ENCODE measurements at places on chromosomes 2 and 18.

- no peak for DNase-seq
Measured at GRCh38 chr2:236179236-236180075, 11.3 kb upstream of the GBX2 start.

DNA sequence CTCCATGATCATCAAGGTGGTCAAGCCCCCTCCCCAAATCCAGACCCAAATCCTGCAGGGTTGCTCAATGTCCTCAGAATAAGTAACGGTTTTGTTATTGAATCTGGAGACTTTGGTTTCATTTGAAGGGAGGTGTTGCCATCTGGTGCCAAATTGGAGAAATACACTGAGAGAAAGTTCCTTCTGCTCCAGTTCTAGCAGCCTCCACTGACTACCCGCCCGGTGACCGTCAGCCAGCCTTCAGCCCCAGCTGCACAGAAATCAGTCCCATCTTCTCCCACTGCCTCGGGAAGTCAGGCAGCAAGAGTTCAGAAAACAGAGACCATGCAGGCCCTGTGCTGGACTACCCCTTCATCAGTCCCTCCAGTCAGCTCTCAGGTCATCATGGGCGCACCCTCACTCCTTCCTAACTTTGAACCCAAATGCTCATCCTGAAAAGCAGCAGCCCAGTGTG lies 38.7 kb downstream of the PKDCC start:
- peak; percentile 61 for DNase-seq

DNA sequence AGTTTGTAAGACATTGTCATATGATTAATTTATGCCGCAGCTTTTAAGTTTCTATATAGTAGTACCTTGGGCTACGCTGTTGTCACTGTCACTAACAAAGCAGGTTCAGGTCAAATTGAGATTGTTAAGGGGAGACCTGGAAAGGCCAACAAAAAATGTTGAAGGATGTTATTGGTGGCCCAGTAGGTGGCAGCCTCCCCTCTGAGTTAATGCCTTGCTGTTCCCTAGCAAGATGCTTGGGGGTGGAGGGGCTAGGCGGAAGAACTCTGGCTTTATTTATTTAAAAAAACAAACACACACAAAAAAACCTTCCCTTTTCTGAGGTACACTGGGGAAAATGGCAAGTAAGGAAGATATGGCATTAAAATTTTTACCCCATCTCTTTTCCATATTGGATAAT lies 128.3 kb upstream of the ATP5MC3 start:
- no peak for DNase-seq

- no peak for DNase-seq
Measured at GRCh38 chr2:236977063-236977851, 108.4 kb upstream of the COPS8 start.

- DNase-seq: no peak
Measured at GRCh38 chr2:112153179-112153490, 14.9 kb downstream of the FBLN7 start.

GRCh38 chr18:9419956-9420631 lies 55.2 kb upstream of the RALBP1 start:
- no peak for DNase-seq

DNA sequence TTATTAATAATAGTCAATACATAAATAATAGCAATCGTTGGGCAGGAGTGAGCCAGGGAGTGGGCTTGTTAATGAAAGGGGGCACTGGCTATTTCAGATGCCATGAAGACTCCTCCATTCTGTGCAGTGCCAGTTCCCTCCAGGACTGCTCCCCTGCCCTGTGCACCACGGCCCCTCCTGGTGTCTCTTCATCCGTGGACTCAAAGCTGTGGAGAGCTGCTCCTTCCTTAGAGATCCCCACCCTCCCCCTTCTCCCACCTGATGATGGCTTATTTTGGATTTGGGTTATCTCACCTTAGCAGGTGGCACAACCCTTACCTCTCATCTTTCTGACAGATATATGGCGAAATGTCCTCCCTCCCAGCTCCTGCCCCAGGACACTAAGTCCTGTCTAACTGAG lies 3.1 kb upstream of the CELF4 start:
- DNase-seq: no peak

GRCh38 chr18:23943903-23944624 lies 70.5 kb upstream of the TTC39C start:
- DNase-seq: peak; percentile 4

DNA sequence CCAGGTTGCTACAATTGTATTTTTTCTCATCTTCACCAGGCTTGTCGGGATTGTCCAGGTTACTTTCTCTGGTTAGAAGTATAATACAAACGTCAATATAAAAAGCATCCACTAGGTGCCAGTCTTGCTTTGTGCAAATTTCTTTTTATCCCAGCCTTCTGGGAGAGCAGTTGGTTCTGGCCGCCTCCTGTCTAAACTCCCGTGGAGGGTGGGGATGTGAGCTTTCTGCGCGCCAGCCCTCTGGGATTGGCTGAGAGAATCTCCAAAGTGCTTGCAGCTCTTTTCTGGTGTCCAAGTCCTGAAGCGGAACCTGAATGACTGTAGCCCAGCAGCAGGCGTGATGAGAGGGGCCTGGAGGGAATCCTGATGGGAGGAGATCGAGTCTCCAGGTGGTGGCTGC lies 22.4 kb upstream of the TOGARAM2 start:
- peak; percentile 78 for DNase-seq

- DNase-seq: no peak
Measured at GRCh38 chr2:26000561-26001082, 18.3 kb upstream of the KIF3C start.

GRCh38 chr18:9612215-9612830 lies 2.0 kb downstream of the PPP4R1 start:
- peak; percentile 12 for DNase-seq

DNA sequence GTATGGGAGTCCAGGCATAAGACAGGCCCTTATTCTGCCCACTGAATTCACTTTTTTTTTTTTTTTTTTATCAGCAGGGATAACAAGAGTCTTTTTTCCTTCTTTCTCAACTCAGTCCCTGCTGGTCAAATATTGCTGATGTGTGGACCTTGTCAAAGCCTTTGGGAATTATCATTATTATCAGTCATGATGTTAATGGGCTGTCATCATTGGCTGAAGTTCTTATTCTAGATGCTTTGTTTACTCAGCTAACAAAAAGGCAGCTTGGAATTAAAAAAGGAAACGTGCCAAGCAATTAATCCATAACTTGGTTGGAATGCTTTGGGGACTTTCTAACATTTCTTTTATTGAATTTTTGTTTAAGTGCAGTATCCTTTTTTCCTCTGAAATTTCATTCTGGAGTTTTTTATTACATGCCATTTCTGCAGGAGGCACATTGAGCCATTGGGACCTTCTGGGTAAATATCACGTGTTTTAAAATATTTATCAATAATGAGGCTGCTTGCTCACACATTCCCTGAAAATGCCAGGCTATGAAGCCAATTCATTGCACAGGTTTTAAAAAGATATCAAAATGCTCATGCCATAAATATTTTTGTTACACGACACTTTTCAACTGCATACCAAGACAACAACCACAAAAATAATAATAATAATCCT lies 246.3 kb downstream of the TXNL1 start:
- DNase-seq: no peak

- DNase-seq: no peak
Measured at GRCh38 chr2:195967336-195967735, 101.3 kb downstream of the DNAH7 start.

GRCh38 chr18:58363767-58364540 lies 264.9 kb downstream of the ALPK2 start:
- DNase-seq: no peak

DNA sequence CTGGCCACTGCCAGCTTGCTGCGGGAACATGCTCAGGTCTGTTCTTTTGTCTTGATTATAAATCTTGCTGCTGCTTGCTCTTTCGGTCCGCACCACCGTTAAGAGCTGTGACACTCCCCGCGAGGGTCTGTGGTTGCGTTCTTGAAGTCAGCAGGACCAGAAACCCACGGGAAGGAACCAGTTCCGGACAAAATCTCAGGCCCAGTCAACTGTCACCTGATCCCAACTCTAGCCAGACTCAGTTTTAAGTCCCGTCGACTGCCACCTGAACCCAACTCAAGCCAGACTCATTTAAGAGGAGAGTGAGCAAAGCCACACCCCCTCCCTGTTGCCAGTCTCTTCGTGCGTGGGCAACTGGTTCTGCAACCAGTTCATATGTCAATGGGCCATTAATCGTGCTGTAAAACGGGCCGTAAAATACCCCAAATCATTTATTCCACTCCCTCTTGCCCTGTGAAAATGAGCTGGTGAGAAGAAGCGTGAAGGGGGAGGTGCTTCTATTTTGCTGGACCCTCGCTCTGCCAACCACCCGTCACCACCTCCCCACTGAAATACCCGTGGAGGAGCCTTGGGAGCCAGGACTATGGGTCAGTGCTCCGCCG lies 224.3 kb downstream of the NDUFA10 start:
- no peak for DNase-seq

DNA sequence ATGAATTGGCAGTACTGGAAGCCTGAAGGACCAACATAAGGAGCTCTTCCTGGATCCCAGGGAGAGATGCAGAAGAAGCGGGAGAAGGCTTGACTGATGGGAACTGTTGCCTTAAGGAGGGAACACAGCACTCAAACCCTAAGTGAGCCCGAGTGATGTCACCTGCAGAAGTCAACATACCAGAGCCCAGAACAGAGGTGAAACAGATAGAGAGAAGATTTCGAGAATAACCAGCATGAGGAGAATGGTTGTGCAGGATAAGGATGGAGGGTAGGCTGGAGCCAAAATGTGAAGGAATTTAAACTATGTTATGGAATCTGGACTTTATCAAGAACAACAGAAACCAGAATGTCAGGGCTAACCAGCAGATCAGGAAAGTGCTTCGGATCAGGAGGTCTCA lies 463.1 kb upstream of the DDX18 start:
- no peak for DNase-seq

GRCh38 chr2:45533771-45534170 lies 77.3 kb downstream of the SRBD1 start:
- DNase-seq: no peak

DNA sequence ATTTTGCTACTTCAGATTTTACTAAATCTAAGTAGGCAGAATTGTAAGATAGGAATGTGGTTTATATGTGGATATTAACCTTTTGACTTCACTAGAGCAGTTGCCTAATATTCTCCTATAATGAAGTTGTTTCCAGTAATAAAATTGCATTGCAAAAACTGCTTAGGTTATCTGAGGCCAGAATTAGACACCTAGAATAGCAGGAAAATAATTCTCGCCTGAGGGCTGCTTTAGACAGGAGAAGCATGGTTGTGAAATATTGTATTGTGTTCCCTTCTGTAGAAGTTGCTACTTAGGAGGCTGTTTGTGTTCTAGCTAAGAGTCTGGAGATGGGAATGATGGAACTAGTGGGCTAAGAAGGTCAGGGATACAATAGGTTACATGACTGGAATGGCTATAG lies 146.3 kb downstream of the PLCL1 start:
- DNase-seq: no peak

GRCh38 chr2:112541315-112542122 lies 746 bp upstream of the POLR1B start:
- DNase-seq: peak; percentile 89

DNA sequence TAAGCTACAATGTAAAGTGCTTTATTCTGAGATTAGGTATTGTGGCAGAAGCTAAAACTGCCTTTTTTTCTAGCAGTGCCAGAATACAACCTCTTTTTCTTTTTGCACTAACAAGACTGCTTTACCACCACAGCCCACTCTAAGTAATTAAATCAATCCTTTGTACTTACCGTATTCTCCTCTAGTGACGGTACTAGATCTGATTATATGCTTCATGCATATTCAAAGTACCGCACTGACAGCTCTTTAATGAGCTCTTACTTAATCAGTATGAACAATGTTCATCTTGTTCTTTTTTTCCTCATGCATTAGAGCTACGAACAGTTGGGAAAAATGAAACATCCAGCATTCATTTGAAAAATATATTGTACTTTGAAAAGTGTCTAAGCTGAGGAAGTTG lies 16.1 kb upstream of the OTX1 start:
- no peak for DNase-seq

- DNase-seq: no peak
Measured at GRCh38 chr18:46337271-46337670, 233.1 kb downstream of the HAUS1 start.

DNA sequence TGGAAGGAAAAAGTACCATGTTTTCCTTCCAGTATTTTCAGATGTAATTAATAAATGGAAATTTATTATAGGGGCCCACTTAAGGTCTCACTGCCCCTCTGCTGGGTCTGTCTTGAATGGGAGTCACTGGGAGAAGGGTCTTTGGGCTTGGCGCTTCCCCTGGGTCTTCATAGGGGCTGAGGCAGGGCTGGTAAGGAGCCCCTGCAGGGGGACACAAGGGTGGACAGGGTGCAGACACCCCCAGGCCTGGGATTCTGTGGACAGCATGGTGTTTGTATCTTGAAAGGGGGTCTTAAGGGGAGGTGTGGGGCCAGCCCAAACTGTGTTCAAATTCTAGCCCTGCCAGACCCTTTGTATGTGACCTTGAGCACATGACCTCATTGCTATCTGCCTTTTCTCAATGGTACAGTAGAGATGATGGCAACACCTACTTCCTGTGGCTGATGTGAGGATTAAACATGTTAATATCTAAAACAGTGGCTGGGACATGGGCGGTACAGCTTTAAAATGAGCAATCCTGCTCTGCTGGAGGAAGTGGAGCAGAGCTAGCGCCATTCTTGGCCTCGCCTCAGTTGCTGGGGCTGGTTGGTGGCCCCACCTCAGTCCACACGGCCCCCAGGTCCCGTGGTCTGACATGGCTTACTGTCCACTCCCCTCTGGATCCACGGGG lies 71.6 kb downstream of the GNAL start:
- no peak for DNase-seq

- no peak for DNase-seq
Measured at GRCh38 chr2:62185475-62186155, 10.3 kb upstream of the B3GNT2 start.

DNA sequence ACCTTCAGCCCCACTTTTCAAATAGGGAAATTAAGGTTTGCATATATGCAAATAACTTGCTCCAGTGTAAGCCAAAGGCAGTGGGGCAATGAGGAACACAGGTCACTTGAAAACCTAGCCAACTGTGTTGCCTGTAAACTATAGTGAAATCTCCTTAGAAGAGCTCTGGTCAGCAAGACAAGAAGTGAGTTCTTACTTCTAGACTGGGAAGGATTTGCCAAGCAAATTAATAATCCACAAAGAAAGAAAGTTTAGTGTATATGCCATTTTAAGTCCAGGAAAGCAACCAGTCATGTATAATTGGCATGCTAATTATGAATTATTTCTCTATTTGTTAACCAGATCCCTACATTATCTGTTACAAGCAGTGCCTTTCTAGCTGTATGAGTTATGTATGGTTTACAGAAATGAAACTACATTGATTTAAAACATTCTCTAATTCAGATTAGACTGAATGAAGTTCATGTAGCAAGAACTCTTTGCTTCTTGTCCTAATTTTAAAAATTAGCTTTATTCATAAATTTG lies 129.9 kb downstream of the MTX2 start:
- no peak for DNase-seq

- DNase-seq: no peak
Measured at GRCh38 chr2:216715402-216715974, 20.1 kb upstream of the IGFBP5 start.

DNA sequence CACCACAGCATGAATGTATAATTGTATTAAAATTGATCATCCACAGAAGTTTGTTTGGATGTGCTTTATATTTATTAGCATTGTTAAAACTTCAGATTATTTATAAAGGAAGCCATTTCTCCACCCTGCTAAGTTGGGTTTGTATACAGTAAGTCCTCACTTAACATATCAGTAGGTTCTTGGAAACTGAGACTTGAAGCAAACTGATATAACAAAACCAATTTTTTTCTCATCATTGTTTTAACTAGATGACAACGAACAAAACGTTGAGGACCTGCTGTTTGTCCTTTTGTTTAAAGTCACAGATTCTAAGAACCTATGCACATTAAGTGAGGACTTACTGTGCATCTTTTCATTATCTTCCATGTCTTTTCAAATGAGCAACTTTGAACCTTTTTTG lies 17.1 kb downstream of the C2orf69 start:
- DNase-seq: no peak

All from anterior cingulate cortex (tissue), 58 donors.